NCI-H1417 treated with DMSO at 0.1 percent for 48 hours (cell line): ENCODE measurements at places on chromosomes 5 and 9.

DNA sequence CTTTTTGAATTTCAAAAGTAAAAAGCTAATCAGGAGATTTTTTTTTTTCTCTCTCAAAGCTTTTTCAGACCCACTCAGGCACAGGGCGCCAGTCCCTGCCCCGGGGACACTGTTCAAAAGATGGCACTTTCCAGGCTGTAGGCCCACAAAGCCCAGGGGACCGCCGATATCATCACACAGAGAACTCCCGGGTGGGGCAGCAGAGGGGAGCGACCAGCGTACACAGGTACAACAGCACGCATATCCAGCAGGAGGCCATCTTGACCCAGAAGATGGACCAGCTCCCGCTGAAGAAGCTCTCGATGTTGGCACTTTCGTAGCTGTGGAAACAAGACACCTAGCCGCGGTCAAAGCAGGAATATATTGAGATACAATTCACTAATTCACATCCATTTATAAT lies 108.3 kb downstream of the THBS4 start:
- no peak for DNase-seq

GRCh38 chr5:79413112-79413511 lies 100.8 kb downstream of the HOMER1 start:
- no peak for DNase-seq

DNA sequence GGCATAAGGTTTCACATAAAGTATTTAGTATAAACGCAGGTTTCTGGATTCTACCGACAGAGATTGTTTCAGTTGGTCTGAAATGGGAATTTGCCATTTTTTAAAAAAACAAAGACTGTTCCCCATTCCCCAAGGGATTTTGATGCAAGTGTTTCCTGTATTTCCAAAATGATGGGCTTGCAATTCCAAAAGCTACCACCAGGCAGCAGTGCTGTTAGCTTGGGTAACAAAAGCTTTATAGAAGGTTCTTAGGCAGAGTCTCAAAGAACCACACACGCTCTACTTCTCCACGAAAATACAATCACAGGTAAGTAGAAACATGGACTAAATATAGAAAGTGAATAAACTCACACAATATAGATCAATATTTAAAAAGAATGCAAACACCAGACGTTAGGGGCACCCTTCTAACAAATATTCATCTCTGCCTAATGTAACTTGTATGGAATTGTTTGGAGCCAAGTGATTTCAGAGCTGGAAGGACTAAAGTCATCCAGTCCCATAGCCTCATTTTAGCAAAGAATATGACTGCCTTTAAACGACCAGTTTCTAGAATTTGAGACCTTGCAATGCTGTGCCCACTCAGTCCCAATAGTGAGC lies 154.3 kb downstream of the SPOCK1 start:
- no peak for DNase-seq

DNA sequence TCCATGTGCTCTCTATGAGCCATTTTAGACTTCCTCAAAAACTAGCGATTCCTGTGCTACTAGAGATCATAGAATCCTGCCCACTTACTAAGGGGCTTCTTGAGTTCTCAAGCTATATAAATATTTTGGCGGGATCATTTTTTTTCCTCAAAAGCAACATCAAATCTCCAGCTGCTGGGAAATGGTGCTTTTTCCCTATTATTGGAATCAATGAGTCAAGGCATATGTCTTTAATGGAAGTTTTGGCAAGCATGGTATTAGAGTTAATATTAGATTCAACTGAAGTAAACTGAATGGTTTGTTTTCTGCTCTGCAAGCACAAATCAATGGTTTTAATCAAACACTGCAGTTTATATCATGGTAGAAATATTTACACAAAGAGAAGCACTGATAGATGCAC lies 369.9 kb upstream of the PTGER4 start:
- no peak for DNase-seq

GRCh38 chr5:128844354-128844923 lies 120.8 kb upstream of the SLC27A6 start:
- DNase-seq: no peak
